Activated CD4-positive, alpha-beta T cell treated with anti-CD3 and anti-CD28 coated beads, Interleukin-2, amount 50 U/mL, for 1 hour (primary cell): ENCODE measurements at places on chromosomes 7 and 10.

- DNase-seq, result no peak
Measured at GRCh38 chr10:112332509-112333228, 41.2 kb upstream of the ACSL5 start.

GRCh38 chr10:66148312-66148711, 777.5 kb upstream of the LRRTM3 start:
- no peak for DNase-seq

- no peak for DNase-seq
Measured at GRCh38 chr10:43210556-43210955, 56.3 kb downstream of the RASGEF1A start.

DNA sequence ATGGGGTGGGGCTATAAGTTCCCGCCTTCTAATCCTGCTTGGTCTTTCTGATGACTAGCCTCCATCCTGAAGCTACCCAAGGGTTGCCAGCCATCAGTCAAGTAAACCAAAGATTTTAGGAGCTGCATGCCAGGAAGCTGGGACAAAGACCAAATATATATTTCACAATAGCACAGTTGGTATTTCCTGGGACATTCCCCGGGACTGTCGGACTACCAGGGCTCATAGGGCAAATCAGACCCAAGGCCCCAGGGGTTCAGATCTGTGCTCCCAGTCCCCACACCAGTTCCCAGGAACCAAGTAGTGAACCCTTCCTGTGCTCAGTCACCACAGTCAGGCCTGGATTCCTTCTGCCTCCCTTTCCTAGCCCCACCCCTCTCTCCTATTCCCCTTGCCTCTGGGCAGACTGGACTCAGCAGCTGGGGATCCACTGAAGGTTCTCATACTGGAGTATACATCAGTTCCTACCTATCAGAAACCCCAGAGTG, 5.7 kb upstream of the CXCL12 start:
- DNase-seq, result no peak

DNA sequence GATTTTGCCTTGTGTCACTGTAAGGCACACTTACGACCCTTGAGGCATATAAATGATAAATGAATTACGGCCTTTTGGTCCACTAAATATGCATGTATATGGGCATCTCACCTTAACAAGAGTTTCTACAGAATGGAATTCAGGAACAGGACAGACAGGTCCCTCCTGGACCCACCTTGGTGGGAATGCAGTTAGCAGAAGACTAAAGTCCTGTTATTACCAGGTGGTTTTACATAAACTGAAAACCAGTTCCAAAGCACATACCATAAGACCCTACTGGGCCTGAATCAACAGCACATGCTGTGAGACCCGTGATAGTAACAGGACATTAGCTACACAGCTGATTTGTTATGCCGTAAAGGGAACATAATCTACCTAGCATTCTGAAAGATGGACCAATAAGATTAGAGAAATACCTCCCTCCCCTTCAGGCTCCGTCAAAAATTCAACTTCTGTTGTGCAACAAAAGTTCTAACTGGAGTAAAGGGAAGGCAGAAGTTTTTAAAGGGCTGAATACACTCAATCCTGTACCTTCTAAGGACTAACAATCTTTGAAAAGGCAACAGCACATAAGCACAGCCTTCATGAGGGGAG, 24.0 kb downstream of the LAMB1 start:
- no peak for DNase-seq

GRCh38 chr7:110994028-110994967, 96.6 kb upstream of the LRRN3 start:
- DNase-seq, result no peak

DNA sequence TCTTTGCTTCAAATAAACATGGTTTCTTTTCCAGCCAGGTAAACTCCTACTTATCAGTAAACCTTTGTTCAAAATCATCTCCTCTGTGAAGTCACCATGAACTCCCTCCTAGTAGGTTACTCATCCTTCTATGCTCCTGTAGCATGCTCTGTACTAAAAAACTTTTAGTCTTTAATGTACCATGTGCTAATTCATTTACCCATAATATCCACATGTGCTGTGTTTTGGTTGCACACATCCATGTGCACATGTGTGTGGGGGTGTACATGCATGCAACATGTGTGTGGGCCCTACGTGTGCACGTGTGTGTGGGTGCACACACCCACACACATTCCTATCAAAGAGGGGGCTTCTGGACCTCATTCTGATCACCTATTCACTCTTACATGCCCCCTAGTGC, 259.9 kb upstream of the SP4 start:
- no peak for DNase-seq

GRCh38 chr7:17408245-17408903, 109.9 kb downstream of the AHR start:
- DNase-seq, result no peak

- no peak for DNase-seq
Measured at GRCh38 chr7:11327633-11328032, 354.0 kb downstream of the PHF14 start.

- no peak for DNase-seq
Measured at GRCh38 chr7:108079276-108079647, 50.9 kb downstream of the LAMB4 start.

DNA sequence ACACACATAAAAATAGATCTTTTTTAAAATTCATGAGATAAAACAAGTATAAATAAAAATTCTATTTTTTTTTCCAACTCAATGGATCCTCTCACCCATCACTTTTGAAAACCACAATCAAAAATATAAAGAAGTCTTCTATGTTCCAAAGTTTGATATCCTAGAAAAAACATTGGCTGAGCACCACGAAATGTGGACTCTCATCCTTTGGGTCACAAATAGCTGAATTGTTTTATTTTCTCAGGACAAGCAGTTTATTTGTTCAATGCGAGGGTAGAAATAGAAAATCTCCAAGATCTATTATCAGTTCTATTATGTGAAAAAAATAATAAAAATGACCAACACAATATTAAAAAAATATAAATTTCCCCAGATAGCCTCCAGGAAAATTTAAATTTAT, 310.5 kb upstream of the DGKB start:
- no peak for DNase-seq

GRCh38 chr10:101512738-101513137, 75.3 kb downstream of the POLL start:
- DNase-seq, result no peak

DNA sequence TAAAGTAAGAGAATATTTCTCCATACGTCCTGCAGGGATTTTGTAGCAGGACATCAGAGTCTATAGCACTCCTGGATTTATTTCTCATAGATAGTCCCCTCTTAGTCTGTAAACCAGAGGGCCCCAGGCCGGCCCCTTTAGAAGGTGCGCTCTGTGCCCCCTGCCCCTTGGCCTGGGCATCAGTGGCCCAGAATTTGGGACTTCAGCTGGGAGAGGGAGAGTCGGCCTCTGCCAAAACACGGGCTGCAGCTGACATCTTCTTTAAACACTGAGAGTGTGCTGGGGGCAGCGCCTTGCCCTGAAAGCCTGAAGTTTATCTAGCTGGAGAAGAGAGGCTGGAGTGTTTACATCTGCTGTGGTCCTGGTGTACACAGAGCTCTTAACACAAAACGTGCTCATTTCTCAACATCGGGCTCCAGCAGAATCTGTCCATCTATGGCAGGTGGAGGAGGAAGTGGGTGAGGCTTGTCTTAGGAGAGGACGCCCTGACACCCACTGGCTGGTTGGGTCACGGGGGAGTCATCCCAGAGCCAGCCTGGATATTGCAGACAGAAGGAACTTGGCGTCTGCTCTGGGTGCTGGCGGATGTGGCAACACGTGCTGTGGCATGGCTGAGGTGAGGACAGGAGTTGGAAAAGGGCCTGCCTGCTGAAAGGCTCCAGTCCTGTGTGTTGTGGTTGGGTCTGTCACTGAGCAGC, 5.0 kb upstream of the TACR2 start:
- no peak for DNase-seq

GRCh38 chr7:41122256-41122987, 580.5 kb downstream of the INHBA start:
- DNase-seq, result no peak

GRCh38 chr7:145009876-145010275, 174.0 kb upstream of the TPK1 start:
- DNase-seq, result no peak

DNA sequence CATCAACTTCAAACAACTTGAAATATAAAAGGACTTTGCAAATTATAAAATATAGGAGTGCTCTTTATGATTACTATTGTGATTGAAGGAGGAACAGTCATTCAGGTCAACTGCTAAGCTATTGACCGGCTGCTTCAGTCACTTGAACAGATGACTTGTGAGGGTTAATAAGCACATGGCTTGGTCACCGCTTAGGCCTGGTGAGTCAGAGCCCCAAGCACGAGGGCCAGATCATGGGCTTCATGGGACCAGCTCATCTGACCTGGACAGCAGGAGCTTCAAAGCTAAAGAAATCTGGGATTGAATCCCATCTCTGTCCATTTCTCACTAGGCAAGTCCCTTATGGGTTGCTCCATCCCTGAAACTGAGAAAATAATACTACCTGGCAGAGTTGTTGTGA, 60.4 kb upstream of the ADO start:
- no peak for DNase-seq

DNA sequence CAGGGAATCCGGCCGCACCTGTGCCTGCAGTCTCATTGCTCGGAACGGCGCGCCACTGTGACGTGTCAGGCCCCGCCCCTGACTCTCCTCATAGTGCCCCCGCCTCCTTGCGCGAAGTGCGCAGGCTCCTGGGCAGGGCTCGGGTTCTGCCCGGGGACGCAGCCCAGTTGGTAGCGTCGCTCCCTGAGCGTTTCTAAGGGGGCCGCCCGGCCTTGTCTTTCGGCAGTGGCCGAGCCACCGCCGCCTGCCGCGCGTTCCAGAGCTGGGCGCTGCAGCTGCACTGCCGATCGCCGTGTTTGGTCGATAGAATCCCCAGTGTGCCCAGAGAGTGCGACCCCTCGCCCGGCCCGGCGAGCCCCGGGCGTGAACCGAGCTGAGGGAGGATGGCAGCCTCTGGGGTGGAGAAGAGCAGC, at the start of gene KLHL7:
KLHL7 (plus strand) TSS at position 142 of the 413 bp plus-strand sequence; CDS start at position 384, 242 bp downstream.
- peak; percentile 96 for DNase-seq

DNA sequence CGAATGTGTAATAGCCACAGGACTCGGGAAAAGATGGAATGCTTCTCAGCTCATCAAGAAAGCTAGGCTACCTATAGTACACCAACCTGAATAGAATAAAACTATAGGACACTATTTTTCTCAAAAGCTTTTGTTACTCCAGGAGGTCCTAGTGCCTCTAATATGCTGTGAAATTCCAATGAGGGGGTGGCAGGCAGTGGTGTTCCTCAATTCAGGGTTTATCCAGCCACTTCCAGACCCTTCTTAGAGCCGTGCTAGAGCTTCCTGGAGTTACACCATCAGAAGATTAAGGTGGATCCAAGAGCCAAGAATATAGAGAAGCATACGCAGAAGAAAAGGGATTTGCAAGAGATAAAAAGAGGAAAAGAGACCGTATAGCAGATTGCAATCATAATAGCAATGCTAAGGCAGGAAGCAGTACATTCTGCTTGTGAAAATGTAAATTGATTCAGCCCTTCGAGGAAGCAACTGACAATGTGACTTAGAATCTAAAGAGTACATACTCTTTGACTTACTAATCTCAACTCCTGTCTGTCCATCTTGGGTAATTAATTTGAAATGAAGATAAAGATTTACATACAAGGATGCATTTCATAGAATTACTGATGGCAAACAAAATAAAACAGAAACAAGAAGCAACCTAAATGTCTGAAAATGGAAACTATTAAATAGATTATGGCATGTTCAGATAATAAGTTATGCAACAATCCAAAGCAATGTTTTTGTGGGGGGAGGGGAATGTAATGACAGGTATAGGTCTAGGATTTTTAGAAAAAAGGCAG, 2.1 kb downstream of the ST8SIA6 start:
- no peak for DNase-seq

GRCh38 chr10:75429159-75429827, 2.1 kb upstream of the LRMDA start:
- no peak for DNase-seq

DNA sequence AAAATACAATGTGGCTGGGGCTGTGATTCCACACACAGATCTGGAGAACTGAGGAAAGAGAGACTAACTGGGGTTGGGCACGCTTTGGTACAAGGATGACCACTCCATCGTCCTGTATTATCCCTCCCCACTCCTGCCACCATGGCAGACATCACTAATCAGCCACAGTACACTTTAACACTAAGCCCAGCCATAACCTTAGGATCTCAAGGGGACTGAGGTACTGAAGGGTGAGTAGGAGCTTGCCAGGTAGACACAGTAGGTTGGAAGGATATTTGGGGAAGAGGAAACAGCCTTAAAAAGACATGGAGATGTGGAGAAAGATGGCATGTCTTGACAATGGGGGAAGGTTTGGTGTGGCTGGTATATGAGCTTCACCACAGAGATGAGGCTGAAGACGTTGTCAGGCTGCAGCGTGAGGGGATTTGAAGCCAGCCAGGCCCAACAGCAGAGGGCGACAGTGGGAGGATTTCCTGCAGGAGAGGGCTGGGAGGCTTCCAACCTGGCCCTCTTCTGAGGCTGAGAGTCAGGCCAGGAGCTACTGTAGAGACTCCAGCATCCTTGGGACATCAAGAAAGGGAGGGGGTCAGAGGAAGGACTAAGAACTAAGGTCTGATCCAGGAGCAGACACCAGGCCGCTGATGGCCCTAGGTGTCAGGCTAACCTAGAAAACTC, 58.6 kb upstream of the COL13A1 start:
- DNase-seq, result no peak

DNA sequence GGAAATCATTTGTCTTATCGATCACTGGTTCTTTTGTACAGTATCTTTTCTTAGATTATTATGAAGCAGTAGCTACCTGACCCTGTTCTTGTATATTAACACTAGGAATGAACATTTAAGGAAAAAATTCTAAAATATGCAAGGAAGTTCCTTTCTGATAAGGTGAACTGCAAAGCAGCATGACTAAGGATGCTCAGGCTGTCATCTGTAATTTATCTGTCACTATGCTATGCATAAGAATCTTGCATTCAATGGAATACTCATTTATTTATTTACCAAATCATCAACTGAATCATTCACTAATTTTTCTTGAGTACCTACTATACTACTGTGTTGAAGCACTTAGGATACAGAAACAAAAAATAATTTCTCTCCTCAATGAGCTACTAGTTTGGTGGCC, 5.8 kb downstream of the GSDME start:
- DNase-seq, result no peak

DNA sequence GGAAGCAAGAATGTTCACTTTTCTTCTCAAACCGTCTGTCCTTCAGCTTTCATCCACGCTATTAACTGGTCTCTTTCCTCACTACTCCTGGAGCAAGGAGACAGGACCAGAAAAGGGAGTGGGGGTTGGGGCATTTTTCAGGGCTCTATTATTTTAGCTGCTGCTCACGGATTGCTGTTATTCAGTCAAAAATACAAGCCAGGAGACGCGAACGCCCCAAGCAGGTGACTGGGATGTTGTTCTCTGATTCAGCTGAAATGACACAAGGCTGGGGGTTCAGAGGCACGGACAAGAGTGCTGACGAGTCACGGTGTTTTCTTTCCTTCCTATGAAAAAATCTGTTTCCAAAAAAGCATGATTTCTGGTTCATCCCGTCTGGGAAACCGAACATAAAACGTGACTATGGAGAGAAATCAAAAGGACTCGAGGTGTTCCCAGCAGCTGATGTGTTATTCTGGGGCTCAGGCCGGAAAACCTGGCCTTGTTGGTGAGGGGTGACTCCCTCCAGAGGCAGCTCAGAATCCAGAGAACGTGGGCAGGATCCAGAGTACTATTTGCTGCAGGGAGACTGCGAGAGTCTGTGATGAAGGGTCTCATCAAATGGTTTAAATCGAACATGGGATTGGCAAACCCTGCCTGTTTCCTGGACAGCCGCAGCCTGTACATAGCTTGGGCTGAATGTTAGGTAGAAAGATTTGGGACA, 3.5 kb upstream of the INHBA start:
- DNase-seq, result no peak
